ENCODE measurements at places on chromosomes 7 and 10. TPM values are rescaled to one million over a fixed set of nuclear protein-coding genes. Genes with fewer than 3 reads are reported as not detected.

The CUZD1 gene
- polyA plus RNA-seq = 1.9 TPM

The NXPH1 gene
- not detected for polyA plus RNA-seq

The STEAP1B gene
- polyA plus RNA-seq = 5.9 TPM

The FRMD4A gene
- 9.2 TPM for polyA plus RNA-seq

The TAC1 gene
- polyA plus RNA-seq = 18.6 TPM

Measured in spleen (tissue), 13 donors.